ENCODE measurements at places on chromosomes 11 and 22. TPM values are rescaled to one million over a fixed set of nuclear protein-coding genes. Genes with fewer than 3 reads are reported as not detected.
A peak's percentile ranks its signal among the peaks of the same experiment; 100 is the strongest.

ROM1 gene
- total RNA-seq: 1.4 TPM

- H3K4me1 ChIP-seq: peaks cover 34% of the 10 kb centered on the region
- H3K36me3 ChIP-seq: peaks cover 20% of the 10 kb centered on the region
- H3K4me3 ChIP-seq: peak overlapping the region; percentile 37
Observed at GRCh38 chr11:122843281-122844141, 5.2 kb downstream of the CRTAM start.

SLC15A3 gene
- total RNA-seq: 2.1 TPM

GRCh38 chr11:45365961-45366618 is 79.9 kb upstream of the SYT13 start:
- H3K36me3 ChIP-seq: no peaks in the 10 kb centered on the region
- peaks cover 2% of the 10 kb centered on the region for H3K4me1 ChIP-seq
- H3K27ac ChIP-seq: no peak overlapping the region
- H3K27me3 ChIP-seq: peaks cover 38% of the 10 kb centered on the region
- H3K4me3 ChIP-seq: no peak overlapping the region

DNA sequence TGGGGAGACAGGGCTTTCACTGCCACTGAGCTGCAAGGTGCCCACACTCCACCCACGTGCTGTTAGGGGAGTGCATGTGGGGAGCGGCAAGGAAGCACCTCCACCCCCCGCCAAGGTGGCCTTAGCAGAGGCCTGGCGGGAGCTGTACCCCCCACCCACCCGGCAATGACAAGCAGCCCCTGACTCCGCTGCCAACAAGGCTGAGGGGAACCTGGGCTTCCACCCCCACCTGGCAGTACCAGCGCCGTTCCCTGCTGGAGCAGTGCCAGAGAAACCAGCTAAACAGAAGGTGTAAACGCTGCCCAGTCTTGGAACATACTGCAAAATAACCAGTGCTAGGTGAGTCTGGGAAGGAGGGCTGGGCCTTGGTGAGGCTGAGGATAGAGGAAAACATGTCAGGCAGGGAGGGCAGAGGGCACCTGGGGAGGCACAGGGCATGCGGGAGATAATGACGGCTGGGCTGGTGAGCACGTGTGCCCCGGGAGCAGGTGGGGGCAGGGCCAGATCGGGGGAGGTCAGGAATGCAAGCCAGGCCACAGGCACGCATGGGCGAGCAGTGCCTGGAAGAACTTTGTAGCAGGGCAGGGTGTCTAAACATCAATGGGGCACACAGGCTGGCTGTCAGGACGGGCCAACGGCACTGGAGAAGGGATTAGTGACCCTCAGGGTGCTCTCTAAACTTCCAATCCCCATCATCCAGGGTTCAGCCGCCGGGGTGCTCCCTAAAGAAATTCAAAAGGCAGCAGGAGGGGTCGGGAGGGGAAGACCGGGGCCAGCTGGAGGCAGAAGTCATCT is 6.6 kb downstream of the CERK start:
- H3K36me3 ChIP-seq: peaks cover 38% of the 10 kb centered on the region
- H3K4me3 ChIP-seq: no peak overlapping the region
- H3K27me3 ChIP-seq: no peaks in the 10 kb centered on the region
- H3K4me1 ChIP-seq: peaks cover 32% of the 10 kb centered on the region
- DNase-seq: no peak
- peak overlapping the region; percentile 38 for H3K27ac ChIP-seq

GRCh38 chr22:26711205-26711963 is 54.0 kb downstream of the MIAT start:
- peaks cover 22% of the 10 kb centered on the region for H3K36me3 ChIP-seq
- no peak overlapping the region for H3K27ac ChIP-seq
- peaks cover 5% of the 10 kb centered on the region for H3K4me1 ChIP-seq
- H3K27me3 ChIP-seq: no peaks in the 10 kb centered on the region
- DNase-seq: no peak

MUC5AC gene
- total RNA-seq: not detected

PHF21B gene
- 0.30 TPM for total RNA-seq

VEGFB gene
- total RNA-seq: 67.4 TPM

IL17REL gene
- total RNA-seq: not detected

SLC37A2 gene
- 0.44 TPM for total RNA-seq

OR5B21 gene
- 0.46 TPM for total RNA-seq

Data from activated T-helper 2 cell treated with anti-CD3 and anti-CD28 coated beads, Interferon-gamma antibody, Interleukin-2, Interleukin-4, amounts not matched to agents 10 μg/mL and 5 μg/mL and 100 μg/mL, durations not matched to agents 14 hours and 24 hours and 36 hours (primary cell).